Activated CD8-positive, alpha-beta memory T cell treated with anti-CD3 and anti-CD28 coated beads for 1 hour (primary cell): ENCODE measurements at places on chromosomes 11 and 22.
A peak's percentile ranks its signal among the peaks of the same experiment; 100 is the strongest.

GRCh38 chr22:42887523-42888507, 30.7 kb upstream of the ARFGAP3 start:
- DNase-seq, result no peak

GRCh38 chr11:15941206-15941770, 415.1 kb downstream of the SOX6 start:
- DNase-seq, result no peak

GRCh38 chr22:45166932-45167331, 3.2 kb downstream of the NUP50 start:
- no peak for DNase-seq

GRCh38 chr11:5713695-5714094, 22.6 kb upstream of the OR56B1 start:
- no peak for DNase-seq

DNA sequence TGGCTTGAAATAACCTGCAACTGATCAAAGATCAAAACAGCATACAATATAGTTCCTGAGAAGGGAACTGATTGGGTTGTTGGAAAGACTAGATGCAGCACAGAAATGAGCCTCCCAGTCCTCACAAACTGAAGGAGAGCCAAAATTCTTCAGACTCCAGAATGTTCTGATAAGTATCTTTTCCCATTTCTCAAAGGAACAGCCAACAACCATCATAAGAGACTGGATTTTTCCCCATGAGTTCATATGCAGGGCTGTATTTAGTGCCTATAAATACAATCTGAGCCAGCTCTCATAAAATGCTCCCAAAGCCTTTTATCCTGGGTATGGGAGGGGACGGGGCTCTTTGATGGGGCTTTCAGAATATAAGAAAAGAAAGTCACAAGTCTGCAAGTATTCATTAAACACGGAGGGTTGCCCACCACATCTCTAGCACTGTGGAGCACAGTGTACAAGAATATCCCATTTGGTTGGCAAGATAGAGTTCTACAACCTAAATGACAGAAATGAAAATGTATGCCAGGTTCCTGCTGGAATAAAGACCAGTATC, 50.7 kb upstream of the LYVE1 start:
- DNase-seq, result no peak

GRCh38 chr22:44311855-44312170, 938 bp downstream of the SHISAL1 start:
- no peak for DNase-seq

GRCh38 chr11:21465203-21465602, 727.7 kb upstream of the ANO5 start:
- DNase-seq, result no peak

- DNase-seq, result no peak
Measured at GRCh38 chr22:20089977-20090729, 10.1 kb downstream of the DGCR8 start.

- no peak for DNase-seq
Measured at GRCh38 chr11:73252577-73253191, 19.5 kb upstream of the P2RY6 start.

DNA sequence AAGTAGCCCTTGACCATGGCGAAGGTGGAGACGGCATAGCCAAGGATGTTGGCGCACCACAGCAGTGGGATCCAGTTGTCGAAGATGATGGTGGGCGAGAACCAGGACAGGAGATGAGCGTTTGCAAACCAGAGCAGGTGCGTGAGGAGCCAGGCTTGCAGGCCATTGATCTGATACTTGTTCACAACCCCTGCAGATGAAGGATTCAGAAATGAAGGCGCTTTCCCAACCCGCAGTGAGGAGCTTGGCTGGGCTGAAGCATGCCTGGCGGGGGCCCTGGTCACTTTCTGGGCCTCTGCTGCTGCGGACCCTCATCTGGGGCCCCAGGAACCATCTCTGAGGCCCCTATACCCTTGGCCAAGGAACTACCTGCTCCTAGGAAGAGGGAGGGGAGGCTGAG, 6.9 kb downstream of the DHCR7 start:
- DNase-seq, result no peak

DNA sequence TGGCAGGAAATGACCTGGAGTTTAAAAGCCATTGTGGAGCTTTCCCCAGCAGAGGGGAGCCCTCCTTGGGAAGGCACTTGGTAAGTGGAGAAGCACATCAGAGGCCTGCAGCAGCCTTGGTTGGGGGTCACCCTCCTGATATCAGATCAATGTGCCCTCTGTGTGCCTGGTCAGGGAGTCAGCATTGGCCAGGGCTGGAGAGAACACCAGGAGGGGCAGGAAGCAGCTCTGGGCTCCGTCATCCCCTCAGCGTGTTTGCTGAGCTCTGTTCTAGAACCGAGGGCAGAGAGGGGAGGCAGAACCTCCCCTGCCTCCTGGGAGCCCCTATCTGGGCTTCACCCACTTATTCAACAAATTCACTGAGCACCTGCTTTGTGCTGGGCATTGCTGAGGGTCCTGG, 846.0 kb downstream of the TBC1D22A start:
- no peak for DNase-seq

GRCh38 chr11:102319544-102319943, 2.3 kb downstream of the BIRC3 start:
- DNase-seq, result no peak

DNA sequence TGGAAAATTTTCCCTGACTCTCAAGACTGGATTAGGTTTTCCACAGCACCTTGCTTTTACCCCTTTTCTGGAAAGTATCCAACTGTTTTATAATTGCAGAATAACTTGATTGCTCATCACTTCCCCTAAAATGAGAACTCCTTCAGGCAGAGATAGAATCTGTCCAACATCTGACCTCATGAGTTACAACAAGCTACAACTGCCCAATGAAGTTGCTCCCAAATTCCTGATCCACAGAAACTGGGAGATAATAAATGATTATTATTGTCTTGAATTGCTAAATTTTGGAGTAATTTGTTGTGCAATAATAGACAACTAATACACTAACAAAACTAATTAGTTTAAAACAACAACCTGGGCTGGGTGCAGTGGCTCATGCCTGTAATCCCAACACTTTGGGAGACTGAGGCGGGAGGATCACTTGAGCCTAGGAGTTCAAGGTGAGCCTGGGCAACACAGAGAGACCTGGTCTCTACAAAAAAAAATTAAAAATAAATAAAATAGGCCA, 10.0 kb upstream of the CCDC83 start:
- DNase-seq, result no peak

GRCh38 chr11:21634956-21635355, 557.9 kb upstream of the ANO5 start:
- no peak for DNase-seq

GRCh38 chr11:39810358-39810757, 1649.1 kb downstream of the LRRC4C start:
- no peak for DNase-seq

DNA sequence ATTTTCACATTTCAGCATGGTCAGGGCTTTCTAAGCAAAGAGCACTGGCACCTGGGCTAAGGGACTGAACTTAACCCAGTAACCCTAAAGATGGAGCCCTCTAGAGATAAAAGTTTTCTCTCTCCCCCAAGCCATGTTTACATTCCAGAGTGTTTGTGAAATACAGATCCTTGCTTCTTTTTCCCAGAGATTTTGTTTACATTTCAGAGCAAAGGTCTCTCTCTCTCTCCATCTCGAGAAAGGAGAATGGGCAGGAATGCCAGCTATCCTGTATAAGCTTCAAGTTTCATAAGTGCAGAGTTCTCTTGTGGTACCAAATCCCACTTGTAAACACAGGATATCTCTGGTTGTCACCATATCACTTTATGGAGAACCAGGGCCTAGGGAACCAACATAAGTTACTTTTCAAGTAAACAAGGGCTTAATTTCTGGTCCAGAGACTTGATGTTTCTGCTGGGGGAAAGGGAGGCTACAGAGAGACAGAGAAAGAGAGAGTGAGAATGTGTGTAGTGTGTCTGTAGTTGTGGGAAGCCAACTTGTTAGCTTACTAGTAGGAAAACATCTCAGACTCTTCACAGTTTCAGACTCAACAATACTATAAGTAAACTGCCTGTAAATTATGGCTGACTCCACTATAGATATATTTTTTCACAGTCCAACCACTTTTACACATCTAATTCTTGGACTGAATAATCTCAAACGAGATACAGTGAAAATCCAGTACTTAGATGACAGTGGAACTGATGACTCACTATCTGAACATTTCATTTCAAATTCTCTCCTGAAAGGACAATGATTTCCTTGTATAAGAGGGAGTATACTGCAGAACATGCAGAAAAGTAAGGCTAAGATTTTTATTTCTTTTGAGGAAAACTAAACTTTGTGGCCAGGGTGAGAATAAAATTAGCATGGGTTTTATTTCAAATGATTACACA, 76.2 kb downstream of the ARHGAP32 start:
- no peak for DNase-seq

DNA sequence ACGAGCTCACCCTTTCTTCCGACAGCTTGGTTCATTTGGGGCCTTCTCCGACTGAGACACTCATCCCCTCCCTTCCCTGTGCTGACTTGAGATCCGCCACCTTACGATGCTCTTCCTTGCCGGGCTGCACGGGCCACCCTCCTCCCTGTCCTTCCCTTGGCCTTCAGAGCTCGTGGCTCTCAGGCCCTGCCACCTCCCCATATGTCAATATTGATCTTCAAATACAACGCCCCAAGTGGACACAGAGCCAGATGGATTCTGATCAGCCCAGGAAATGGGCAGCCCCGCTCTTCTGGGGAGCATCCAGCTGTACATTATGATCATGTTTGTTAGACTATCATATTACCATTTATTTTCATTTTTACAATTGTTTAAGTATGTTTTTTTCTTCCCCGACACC, 812.8 kb downstream of the TBC1D22A start:
- no peak for DNase-seq

- DNase-seq, result no peak
Measured at GRCh38 chr11:44437122-44437521, 127.2 kb upstream of the ALX4 start.

DNA sequence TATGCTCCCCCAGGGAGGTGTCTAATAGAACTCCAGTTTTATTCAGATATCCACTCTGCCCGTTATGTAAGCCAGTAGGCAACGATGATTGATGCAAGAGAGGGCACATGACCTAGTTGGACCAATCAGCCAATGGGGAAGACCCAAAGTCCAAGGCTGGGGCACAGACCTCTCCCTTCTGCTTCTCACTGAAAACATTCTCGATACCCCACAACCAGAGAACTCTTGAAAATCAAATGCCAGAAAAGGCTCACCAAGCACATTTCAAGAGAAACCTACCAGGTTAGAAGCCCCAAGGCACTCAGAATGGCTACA, 7.4 kb downstream of the HIRA start:
- DNase-seq, result no peak

GRCh38 chr11:60933416-60934123, 9.3 kb downstream of the TMEM132A start:
- no peak for DNase-seq

DNA sequence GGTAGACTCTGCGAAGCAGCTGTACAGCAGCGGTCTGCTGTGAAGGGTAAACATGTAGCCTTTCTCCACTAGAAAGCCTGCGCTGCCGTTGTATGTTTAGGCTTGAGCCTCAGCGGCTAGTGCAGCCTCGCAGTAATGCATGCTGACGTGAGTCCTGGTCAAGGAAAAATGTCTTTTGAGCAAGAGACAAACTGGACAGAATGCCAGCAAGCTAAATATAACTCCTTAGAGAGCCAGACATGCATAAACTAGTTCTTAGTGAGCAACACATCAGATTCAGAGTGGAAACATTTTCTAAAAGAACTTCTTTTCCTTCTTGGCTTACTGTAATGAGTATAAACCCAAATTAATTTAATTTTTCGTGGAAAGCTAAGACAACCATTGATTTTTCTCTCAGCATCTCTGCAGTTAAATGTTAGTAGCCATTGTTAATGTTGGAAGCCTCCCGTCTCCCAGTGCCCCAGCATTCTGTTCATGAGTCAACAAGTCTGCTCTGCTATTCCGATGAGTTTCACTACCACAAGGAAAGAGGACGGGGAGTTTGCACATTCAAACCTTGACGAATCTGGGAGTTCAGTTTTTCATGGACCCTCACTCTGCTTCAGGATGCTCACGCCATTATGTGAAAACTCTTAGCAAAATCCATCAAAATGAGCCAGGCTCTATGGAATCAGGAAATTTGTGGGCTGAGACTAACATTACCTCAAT, 51.4 kb downstream of the JAM3 start:
- DNase-seq, result no peak

- no peak for DNase-seq
Measured at GRCh38 chr11:71329165-71329510, 76.8 kb upstream of the SHANK2 start.

- DNase-seq, result no peak
Measured at GRCh38 chr22:23530106-23530505, 50.0 kb downstream of the IGLL1 start.

- no peak for DNase-seq
Measured at GRCh38 chr11:90197377-90197776, 25.5 kb downstream of the CHORDC1 start.

DNA sequence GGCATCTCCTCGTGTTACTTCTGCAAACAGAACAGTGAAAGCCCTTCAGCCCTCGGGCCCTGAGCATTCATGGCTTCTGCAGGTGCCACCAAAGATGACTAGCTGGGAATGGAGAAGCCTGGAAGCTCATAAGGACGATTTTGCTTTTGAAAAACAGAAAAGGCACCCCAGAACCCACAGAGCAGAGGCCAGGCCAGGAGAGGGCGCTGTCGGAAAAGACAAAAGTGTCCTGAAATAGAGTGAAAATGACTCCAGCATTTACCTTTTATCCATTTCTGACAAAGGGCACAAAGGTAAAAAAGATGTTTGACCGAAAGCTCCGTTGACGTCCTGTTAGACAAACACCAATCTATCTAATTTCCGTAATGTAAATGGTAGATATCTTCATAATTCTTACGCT, 37.6 kb downstream of the ZNF195 start:
- peak; percentile 14 for DNase-seq

- no peak for DNase-seq
Measured at GRCh38 chr11:34169686-34170085, 64.3 kb downstream of the NAT10 start.

DNA sequence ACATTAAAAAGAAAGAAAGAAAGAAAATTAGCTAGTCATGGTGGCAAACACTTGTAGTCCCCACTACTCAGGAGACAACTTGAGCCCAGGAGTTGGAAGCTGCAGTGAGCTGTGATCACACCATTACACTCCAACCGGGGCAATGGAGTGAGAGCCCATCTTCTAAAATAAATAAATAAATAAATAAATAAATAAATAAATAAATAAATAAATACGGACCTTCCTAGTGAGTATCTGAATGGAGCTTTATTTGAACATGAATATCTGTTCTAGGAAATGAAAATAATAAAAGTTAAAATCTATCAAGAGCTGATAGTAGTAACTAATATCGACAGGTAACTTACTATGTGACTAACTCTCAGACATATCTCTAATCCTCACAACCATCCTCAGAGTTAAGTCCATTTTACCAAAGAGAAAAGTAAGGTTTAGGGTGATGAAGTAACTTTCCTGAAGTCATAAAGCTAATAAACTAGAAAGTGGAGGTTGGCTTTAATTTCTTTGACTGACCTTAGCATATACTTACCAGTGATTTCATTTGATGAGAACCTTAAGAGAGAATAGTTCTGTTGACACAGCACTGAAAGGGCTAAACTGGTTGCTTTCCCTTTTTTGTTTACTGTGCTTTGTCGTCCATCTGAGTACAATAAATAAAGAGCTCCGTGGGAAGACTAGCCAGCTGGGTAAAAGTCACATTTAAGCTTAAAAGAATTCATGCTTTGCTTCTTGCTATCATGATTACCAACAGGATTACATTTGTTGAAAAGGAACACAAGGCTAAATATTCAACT, 22.4 kb downstream of the ENTHD1 start:
- DNase-seq, result no peak

- DNase-seq, result no peak
Measured at GRCh38 chr11:18771266-18772035, 20.1 kb downstream of the PTPN5 start.
